ENCODE measurements at places on chromosomes 3 and 15.

DNA sequence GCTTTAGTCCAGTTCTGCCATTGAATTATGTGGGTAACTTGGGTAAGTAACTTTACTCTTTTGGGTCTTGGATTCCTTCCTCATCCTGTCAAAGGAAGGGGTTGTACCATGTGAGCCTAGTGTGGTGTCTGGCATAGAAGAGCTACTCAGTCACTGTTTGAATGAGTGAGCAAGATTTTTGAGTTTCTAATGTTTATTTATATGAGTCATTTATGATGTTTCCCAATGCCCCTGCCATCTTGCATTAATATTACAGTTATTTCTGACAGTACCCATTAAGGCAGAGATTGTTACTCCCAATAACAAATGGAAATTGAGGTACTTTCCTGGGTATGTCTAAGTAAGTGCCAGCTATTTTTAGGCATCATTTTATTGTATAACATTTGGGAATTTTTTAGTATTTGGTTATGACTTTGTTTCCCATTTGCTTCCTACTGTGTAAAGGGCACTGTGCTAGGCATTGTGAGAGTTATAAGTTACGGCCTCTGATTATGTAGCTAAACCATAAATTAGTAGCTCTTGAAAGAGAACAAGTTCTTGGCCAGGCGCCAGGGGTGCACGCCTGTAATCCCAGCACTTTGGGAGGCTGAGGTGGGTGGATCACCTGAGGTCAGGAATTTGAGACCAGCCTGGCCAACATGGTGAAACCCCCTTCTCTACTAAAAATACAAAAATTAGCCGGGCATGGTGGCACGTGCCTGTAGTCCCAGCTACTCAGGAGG is 23.5 kb downstream of the NR1D2 start:
- no peak for DNase-seq

- DNase-seq, result no peak
These were observed 4.3 kb upstream of the CCR4 start for GRCh38 chr3:32946973-32947788.

GRCh38 chr15:38459480-38459879 is 5.6 kb downstream of the FAM98B start:
- no peak for DNase-seq

- DNase-seq, result no peak
These were observed 180.7 kb upstream of the PDZRN3 start for GRCh38 chr3:73805435-73805834.

- no peak for DNase-seq
These were observed 21.0 kb upstream of the LIMD1 start for GRCh38 chr3:45573591-45573990.

DNA sequence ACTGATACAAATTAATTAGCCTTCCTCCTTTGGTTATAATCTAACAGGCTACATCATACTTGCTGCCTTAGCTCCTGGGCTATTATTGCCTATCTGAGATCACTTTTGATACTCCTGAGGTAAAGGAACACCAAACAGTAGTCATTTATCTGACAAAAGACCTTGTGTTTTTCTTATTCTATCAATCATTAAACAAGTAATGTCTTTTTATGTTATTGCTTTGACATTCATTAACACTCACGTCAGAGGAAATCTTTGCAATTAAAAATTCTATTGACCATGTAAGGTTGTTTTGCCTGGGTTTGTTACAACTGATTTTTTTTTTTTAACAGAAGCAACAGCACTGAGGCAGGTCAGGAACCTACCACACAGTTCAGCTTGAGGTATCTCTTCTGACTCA is 366.3 kb downstream of the MECOM start:
- DNase-seq, result no peak

GRCh38 chr3:86695752-86696151 is 295.2 kb downstream of the VGLL3 start:
- no peak for DNase-seq

Measured in activated T-helper 1 cell treated with anti-CD3 and anti-CD28 coated beads, Interleukin-2, amount 50 U/mL, for 16 hours (primary cell).